ENCODE measurements at places on chromosomes 1 and 21. TPM values are rescaled to one million over a fixed set of nuclear protein-coding genes. Genes with fewer than 3 reads are reported as not detected.

DNA sequence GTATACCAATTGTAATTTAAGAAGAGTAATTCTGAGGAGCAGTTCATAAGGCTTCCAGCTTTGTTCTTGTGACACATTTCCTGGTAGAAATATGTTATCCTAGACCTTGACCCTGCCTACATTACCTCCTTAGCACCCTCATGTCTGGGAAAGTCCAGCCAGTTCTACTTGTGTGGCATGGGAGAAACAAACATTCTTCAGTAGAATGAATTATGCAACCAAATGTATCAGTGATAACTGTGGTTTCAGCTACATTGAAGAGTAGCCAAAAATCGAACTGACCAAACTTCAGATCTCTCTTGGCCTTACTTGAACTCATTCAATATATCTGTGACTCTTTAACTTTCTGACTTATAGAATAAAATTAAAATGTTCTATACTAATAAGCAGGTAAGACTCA, 308.1 kb upstream of the LYPLAL1 start:
- no peak for DNase-seq

DNA sequence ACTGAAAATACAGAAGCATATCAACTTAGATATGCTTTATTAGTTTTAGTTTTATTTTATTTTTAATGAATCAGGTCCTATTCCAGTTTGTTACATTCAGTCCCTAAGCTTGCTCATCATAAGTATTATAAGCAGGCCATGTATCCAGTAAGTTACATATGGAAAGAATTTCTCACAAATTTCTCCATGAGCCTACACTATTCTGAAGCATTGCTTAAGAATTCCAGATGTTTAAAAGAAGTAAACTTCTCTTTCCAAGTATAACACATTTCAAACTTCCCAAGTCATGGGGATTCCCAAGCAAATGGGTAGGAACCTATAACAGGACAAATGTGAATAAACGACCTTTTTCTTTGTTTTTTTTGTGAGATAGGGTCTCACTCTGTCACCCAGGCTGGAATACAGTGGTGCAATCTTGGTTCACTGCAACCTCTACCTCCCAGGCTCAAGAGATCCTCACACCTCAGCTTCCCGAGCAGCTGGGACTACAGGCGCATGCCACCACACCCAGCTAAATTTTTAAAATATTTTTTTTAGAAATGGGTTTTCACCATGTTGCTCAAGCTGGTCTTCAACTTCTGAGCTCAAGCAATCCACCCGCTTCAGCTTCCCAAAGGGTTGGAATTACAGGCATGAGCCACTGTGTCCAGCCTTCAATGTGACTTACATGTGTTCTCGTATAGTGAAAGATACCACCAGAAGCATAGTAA, 39.0 kb downstream of the ST7L start:
- peak; percentile 1 for DNase-seq

GRCh38 chr1:51482881-51483280, 36.2 kb downstream of the EPS15 start:
- DNase-seq, result no peak

GRCh38 chr1:12627296-12627695, 9.3 kb upstream of the DHRS3 start:
- DNase-seq, result no peak

- DNase-seq, result no peak
Measured at GRCh38 chr1:80594013-80594412, 1206.7 kb upstream of the ADGRL2 start.

- DNase-seq, result no peak
Measured at GRCh38 chr1:201491896-201492511, 14.9 kb downstream of the CSRP1 start.

- DNase-seq, result no peak
Measured at GRCh38 chr1:20329793-20330542, 39.3 kb downstream of the VWA5B1 start.

DNA sequence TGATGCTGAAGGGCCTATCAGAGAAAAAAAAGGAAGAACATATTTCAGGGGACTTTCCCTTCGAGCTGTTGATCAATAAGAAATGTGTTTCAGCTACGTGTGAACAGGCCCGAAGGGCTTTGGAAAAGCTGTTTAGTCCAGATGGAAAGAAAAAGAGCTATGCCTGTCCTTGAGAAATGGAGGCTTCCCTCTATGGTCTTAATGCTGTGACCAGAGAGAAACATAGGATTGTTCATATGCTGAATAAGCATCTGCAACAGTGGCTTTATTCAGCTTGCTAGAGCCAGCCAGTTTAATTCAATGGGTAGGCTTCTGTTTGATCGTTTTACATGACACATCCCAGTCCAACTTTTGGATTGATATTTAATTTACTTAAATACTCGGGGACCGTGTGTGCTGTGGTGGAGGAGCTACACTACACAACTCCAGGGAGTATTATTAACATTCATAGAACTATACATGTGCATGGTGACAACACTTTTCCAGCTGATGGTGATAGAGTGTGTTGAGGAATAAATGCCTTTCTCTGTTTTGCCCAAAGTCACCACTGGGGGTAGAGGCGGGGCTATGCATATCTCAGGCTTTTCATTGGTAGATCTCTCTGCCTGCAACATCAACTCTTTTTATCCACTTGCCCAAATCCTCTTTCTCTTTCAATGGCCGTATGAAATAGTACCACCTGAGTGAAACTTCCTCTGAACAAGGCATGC, 106.7 kb upstream of the C8B start:
- no peak for DNase-seq

- DNase-seq, result no peak
Measured at GRCh38 chr1:235943581-235944114, 76.9 kb upstream of the LYST start.

DNA sequence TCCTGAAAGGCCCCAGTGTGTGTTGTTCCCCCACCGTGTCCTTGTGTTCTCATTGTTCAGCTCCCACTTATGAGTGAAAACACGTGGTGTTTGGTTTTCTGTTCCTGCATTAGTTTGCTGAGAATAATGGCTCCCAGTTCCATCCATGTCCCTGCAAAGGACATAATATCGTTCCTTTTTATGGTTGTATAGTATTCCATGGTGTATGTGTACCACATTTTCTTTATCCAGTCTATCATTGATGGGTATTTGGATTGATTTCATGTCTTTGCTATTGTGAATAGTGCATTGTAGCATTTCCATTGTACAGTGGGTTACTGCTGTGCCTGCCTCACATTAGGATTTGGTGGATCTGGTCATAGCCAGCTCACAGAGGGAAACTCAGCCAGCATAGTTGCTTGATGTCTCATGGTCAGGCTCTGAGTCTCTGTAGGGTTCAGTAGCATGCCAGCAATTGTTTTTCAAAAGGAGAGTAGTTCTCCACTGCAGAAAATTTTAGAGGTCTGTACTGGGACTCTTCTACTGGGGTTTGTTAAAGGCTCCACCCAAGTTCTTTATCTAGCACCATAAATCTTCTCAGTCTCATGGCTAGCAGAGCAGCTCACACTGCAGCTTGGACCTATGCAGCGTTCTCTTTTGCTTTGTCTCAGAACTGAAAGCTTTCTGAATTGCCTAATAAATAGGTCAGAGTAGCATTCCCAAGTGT, 41.0 kb downstream of the RUNX3 start:
- DNase-seq, result no peak

DNA sequence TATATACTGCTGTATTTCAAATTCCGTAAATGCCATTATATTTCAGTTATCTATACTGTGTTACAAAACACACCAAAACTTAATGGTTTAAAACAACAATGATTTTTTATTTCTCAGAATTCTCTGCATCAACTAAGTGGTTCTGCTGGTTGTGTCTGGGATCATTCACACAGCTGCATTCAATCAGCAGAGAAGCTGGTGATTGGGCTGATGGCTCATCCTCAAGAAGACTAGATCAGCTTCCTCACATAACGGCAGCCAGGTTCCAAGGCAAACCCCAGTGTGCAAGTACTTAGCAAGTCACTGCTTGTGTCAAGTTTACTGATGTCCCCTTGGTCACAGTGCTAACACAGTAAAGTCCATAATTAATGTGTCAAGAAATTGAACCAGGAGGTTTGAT, 86.3 kb upstream of the VANGL1 start:
- no peak for DNase-seq

DNA sequence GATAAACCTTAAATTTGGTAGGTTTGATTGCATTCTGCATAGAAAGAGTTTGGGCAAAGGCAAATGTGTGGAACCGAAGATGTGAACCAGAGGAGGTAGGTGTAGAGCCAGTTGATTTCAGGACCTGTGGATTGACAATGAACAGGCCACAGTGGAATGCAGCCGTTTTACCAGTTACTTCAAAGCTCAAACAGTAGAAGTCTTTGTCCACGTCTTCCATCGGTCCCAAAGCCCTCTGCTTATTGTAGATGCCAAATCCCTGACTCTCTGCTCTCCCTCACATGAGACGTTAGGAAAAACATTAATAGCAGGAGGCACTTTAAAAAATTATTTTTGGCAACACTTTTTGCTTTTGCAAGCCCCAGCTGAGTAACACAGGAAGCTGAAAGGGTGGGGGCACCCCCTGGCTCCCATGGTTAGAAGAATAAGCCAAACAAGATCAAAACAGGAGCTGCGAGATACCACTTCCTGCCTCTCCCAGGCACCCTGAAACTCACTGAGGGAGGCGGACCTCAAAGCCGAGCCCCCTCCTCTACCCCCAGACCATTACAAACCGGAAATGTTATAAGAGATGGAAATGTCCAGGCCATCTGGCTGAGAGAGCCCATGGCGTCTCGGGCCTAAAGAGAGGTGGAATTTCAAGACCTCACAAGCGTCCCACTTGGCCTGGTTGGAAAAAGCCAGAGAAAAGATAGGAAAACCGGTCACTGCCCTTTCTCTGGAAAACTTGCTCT, 13.5 kb downstream of the TRAF3IP3 start:
- peak; percentile 28 for DNase-seq

DNA sequence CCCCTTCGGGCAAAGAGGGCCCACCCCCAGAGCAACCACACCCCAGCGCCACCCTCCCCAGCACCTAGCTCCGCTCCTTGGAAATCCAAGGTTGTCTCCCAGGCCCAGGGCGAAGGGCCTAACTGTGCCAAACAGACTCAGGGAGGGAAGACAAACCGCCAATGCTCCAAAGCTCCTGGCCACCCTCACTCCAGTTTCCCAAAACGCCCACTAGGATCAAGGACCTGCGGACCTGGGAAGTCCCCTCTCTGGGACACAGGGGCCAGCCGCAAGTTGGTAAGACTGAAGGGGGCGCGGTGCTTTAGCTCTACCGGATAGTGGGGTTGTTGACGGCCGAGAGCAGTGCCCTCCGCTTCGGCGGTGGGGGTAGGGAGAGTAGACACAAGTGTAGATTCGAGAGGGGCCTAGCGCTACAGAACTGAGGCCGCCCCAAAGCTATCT, 581 bp downstream of the IRF6 start:
- no peak for DNase-seq

- DNase-seq, result no peak
Measured at GRCh38 chr1:214005708-214006107, 17.9 kb downstream of the PROX1 start.

DNA sequence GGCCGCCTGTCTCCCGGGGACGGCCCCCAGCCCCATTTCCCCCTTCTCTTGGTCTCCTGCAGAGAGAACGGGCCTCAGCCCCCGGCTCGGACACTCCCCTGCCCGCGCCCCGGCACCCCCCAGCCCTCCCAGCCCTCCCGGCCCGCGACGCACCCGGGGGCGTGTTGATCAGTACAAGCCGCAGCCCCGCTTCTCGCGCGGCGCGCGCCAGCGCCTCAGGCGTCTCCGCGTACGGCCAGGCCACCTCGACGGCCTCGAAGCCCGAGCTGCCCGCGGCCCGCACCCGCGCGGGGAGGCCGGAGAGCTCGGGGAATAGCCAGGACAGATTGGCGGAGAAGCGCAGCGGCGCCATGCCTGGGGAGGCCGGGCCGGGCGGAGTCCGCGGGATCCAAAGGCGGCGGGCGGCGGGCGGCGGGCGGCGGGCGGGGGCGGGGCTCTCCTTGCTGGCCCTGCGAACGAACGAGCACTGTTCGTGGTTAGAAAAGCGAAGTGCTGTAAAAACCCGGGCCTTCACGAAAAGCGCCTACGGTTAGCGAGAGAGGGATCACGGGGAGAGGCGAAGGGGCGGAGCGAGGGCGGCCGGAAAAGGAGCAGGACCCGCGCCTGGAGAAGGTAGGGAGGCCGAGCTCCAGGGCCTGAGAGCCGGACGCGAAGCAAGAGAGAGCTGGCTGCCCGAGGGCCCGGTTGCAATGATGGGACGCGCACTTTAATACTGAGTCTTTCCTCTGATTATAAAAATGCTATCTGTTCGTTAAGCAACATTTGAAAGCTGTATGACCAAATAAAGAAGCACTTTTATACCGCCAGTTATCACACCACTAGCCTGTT, at the start of gene HYI:
TSS of gene HYI (minus strand) at position 490 of the 828 bp plus-strand sequence. CDS start at position 352, 138 bp downstream.
- DNase-seq, result peak; percentile 82

GRCh38 chr1:168287237-168287664, 6.6 kb downstream of the TBX19 start:
- no peak for DNase-seq

DNA sequence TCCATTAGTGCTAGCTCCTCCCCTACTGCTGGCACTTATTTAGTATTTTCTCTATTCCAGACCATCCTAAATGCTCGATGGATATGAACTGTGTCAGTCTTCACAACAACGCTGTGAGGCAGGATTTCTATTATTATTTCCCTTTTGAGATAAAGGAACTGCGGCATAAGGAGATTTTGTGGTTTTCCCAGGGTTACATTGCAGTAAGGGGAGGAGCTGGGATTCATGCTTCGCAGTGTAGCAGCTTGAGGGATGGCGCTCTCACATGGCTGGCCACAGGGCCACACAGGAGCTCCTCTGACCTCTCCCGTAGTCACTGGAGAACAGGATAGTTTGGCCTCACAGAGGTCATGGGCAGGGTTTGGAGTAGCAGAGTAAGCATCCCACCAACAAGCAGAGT, 116.9 kb downstream of the BEND5 start:
- DNase-seq, result no peak

DNA sequence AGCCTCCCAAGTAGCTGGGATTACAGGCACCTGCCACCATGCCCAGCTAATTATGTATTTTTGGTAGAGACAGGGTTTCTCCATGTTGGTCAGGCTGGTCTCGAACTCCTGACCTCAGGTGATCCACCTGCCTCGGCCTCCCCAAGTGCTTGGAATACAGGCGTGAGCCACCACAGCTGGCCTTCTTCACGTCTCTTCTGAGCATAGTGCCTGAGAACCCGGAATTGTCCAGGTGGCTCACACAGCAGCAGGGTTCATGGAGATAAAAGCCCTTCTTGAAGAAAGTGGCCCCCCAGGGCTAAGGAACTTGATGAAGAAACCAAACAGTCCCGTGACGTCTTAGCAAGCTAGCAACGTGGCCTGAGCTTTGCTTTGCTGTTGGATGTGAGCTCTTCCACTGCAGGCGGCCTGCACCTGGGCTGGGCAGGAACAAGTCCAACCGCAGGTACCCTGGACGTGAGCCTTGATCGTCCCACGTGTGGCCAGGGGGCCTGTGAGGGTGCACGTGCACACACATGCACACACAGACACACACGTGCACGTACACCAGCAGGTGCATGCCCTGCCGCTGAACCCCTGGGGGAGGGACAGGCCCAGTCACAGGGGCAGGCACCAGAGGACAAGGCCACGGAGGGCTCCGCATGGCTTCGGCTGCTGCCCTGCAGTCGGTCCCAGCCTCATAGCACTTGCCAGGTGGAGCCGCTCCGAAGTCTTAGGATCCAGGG, 23.4 kb upstream of the TRAPPC10 start:
- DNase-seq, result no peak

- no peak for DNase-seq
Measured at GRCh38 chr1:86119214-86119764, 37.3 kb downstream of the COL24A1 start.

TBX19 gene
- 2.3 TPM for polyA plus RNA-seq

RNU1-2 gene
- not detected for polyA plus RNA-seq

TTC39A gene
- polyA plus RNA-seq, result 2.0 TPM

CR2 gene
- 2.8 TPM for polyA plus RNA-seq

OR6F1 gene
- not detected for polyA plus RNA-seq

SPRR4 gene
- polyA plus RNA-seq, result not detected

LAX1 gene
- not detected for polyA plus RNA-seq

SPRR5 gene
- polyA plus RNA-seq, result not detected

MAD2L2 gene
- 28.0 TPM for polyA plus RNA-seq

CELA2A gene
- polyA plus RNA-seq, result not detected

CSMD2 gene
- 1.5 TPM for polyA plus RNA-seq

TSPAN1 gene
- polyA plus RNA-seq, result 1.1 TPM

Measured in muscle of arm (tissue), 14 donors.